ENCODE measurements at places on chromosomes 2 and 18. TPM values are rescaled to one million over a fixed set of nuclear protein-coding genes. Genes with fewer than 3 reads are reported as not detected.

FZD7 gene
- 1.5 TPM for total RNA-seq

DSG2 gene
- total RNA-seq: 13.9 TPM

LYG1 gene
- total RNA-seq: 0.14 TPM

CPLX4 gene
- total RNA-seq: not detected

NEURL3 gene
- 1.8 TPM for total RNA-seq

Data from liver (tissue), 10 donors.